ENCODE measurements at places on chromosomes 6 and 20. TPM values are rescaled to one million over a fixed set of nuclear protein-coding genes. Genes with fewer than 3 reads are reported as not detected.

Gene NR2E1
- not detected for polyA plus RNA-seq

Gene IMPG1
- polyA plus RNA-seq, result 0.69 TPM

Gene MYH7B
- polyA plus RNA-seq, result 3.7 TPM

Gene C4B
- polyA plus RNA-seq, result 578 TPM

Gene MSH5
- 14.4 TPM for polyA plus RNA-seq

Gene SCRT2
- not detected for polyA plus RNA-seq

Gene CRISP2
- polyA plus RNA-seq, result 1.5 TPM

Gene BCAS4
- polyA plus RNA-seq, result 17.1 TPM

Gene DEFB132
- polyA plus RNA-seq, result 0.24 TPM

Gene PHIP
- polyA plus RNA-seq, result 4.8 TPM

Gene ESF1
- polyA plus RNA-seq, result 4.9 TPM

Gene DNAH8
- polyA plus RNA-seq, result not detected

GRCh38 chr20:6055161-6055783 lies 1.4 kb upstream of the LRRN4 start:
- H3K27me3 ChIP-seq, result no peaks in the 10 kb centered on the region
- no peaks in the 10 kb centered on the region for H3K36me3 ChIP-seq
- H3K4me3 ChIP-seq, result no peak overlapping the region
- peak; percentile 79 for DNase-seq

DNA sequence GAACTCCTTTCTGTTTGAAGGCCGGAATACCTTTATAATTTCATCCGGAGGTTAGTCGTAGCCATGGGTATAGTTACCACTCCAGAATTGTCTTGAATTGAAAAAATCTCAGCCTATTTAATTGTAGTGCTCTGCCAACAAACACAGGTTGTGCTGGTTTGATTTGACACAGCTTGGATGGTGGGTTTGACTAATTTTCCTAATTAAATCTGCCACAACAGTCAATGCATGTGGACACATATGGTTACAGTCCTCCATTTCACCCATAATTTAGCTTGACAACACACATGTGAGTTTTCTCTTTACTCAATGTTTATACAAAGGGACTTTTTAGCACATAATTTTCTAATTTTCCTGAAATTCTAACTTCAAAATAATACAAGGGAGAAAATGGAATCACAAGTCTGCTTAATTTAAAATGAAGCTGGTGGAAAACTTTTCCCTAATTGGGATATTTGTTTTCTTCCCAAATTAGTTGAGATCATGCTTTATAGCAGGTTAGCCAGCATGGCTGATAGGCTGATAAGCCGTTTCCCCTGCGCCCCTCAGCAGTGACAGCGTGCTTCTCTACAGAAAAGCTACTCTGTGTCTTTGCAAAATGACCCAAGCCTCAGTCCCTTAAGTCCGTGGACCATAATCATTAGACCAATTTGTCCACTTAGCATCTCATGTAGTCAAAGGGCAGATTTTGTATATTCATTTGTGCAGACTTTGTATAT lies 463.5 kb upstream of the FLRT3 start:
- H3K4me1 ChIP-seq, result no peaks in the 10 kb centered on the region
- no peak for DNase-seq
- H3K27me3 ChIP-seq, result no peaks in the 10 kb centered on the region
- no peak overlapping the region for H3K4me3 ChIP-seq

GRCh38 chr6:157558049-157558448 lies 177.1 kb downstream of the ZDHHC14 start:
- H3K36me3 ChIP-seq, result no peaks in the 10 kb centered on the region
- no peaks in the 10 kb centered on the region for H3K27me3 ChIP-seq
- H3K4me1 ChIP-seq, result no peaks in the 10 kb centered on the region
- H3K27ac ChIP-seq, result no peak overlapping the region

- H3K27ac ChIP-seq, result no peak overlapping the region
- no peak for DNase-seq
- H3K4me3 ChIP-seq, result no peak overlapping the region
- H3K36me3 ChIP-seq, result no peaks in the 10 kb centered on the region
- no peaks in the 10 kb centered on the region for H3K27me3 ChIP-seq
- no peaks in the 10 kb centered on the region for H3K4me1 ChIP-seq
These were observed 862.7 kb upstream of the MAP3K7 start for GRCh38 chr6:91449539-91449938.

DNA sequence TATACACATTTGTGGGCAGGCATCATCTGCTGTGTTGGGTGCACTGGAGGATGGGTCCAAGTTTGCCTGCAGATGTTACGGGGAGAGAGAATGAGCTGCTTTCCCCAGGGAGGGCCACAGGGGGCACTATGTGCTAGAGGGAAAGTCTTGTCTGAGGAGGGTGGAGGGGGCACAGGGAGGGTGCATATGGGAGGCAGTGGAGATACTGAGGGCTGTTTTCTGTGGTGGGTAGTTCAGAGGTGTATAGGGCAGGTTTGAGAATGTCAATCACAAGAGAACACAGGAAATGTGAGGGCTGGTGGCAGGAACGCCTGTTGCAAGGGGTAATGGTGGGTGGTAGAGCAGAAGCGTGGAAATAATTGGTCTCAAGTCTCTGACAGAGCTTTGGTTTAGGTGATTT lies 7.7 kb upstream of the PTPRA start:
- DNase-seq, result no peak
- H3K27ac ChIP-seq, result no peak overlapping the region
- peaks cover 27% of the 10 kb centered on the region for H3K36me3 ChIP-seq

DNA sequence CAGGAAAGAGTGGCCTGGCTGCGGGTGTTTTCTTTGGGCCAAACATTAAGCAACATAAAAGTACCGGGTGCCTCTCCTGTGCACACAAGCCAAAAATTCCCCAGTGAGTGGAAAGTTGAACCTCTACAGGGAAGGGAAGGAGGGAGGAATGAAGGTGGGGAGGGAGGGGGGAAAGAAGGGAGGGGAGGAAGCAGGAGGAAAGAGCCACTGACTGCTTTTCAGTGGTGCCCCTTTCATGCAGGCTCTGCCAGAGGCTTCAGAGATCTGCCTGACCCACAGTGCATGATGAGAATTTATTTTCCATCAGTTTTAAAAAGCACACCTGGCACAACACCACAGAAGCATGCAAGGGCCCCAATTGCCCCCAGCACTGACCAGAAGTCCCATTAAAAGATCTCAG lies 27.5 kb upstream of the AVP start:
- DNase-seq, result no peak
- peaks cover 9% of the 10 kb centered on the region for H3K36me3 ChIP-seq
- no peak overlapping the region for H3K27ac ChIP-seq
- no peak overlapping the region for H3K4me3 ChIP-seq
- H3K27me3 ChIP-seq, result no peaks in the 10 kb centered on the region

- no peak overlapping the region for H3K27ac ChIP-seq
- H3K36me3 ChIP-seq, result no peaks in the 10 kb centered on the region
- no peaks in the 10 kb centered on the region for H3K27me3 ChIP-seq
- no peak for DNase-seq
- no peak overlapping the region for H3K4me3 ChIP-seq
- H3K4me1 ChIP-seq, result no peaks in the 10 kb centered on the region
These were observed 120.7 kb downstream of the MTFR2 start for GRCh38 chr6:136129365-136129764.

DNA sequence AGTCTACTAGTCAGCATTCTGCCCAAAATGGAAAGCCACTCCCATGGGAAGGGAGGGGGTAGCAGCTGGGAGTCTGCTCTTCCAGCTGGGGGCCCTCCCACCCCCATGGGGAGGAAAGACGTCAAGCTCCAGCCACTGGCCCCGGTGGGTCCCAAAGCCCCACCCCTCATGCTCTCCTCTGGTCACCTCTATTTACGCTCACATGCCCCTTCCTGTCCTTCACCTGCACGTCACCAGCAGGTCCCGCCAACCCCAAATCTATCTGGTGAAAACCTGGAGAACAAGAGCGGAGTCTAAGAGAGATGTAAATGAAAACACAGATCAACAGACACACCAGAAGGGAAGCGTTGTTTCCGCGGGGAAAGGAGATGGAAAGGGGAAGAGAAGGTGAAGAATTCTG lies 30.0 kb upstream of the ZBP1 start:
- no peaks in the 10 kb centered on the region for H3K4me1 ChIP-seq
- no peak overlapping the region for H3K27ac ChIP-seq
- H3K27me3 ChIP-seq, result no peaks in the 10 kb centered on the region
- peaks cover 2% of the 10 kb centered on the region for H3K36me3 ChIP-seq
- no peak overlapping the region for H3K4me3 ChIP-seq

GRCh38 chr6:139760128-139760527 lies 385.7 kb upstream of the CITED2 start:
- H3K27ac ChIP-seq, result no peak overlapping the region
- H3K36me3 ChIP-seq, result no peaks in the 10 kb centered on the region
- no peak overlapping the region for H3K4me3 ChIP-seq
- DNase-seq, result no peak
- no peaks in the 10 kb centered on the region for H3K27me3 ChIP-seq
- peaks cover under 1% of the 10 kb centered on the region for H3K4me1 ChIP-seq

DNA sequence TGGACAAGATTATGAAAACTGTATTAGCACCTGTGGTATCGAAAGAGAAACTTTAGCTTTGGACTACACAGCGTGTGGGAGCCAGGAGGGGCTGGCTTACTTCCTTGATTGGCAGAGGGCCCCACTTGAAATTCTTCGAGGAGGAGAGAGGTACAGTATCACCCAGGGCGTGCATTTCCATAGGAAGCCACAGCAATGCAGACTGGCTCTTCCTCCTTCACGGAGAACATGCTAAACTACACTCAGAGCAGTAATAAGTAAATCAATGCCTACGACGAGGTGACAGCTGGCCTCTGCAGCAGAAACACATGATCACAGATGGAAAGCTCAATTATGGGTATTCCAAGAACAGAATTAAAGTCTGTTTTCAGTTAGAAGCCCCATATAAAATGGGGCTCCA lies 44.2 kb downstream of the MYLK4 start:
- no peaks in the 10 kb centered on the region for H3K4me1 ChIP-seq
- no peaks in the 10 kb centered on the region for H3K36me3 ChIP-seq
- no peaks in the 10 kb centered on the region for H3K27me3 ChIP-seq
- H3K4me3 ChIP-seq, result no peak overlapping the region
- no peak overlapping the region for H3K27ac ChIP-seq
- no peak for DNase-seq

- no peaks in the 10 kb centered on the region for H3K4me1 ChIP-seq
- no peak overlapping the region for H3K4me3 ChIP-seq
- H3K27ac ChIP-seq, result no peak overlapping the region
- H3K36me3 ChIP-seq, result no peaks in the 10 kb centered on the region
These were observed 172.6 kb upstream of the RSPO3 start for GRCh38 chr6:126945812-126946360.

GRCh38 chr6:41901882-41902519 lies 6.8 kb upstream of the USP49 start:
- no peaks in the 10 kb centered on the region for H3K4me1 ChIP-seq
- H3K27ac ChIP-seq, result no peak overlapping the region
- peaks cover 24% of the 10 kb centered on the region for H3K36me3 ChIP-seq
- no peak overlapping the region for H3K4me3 ChIP-seq
- peak; percentile 10 for DNase-seq

DNA sequence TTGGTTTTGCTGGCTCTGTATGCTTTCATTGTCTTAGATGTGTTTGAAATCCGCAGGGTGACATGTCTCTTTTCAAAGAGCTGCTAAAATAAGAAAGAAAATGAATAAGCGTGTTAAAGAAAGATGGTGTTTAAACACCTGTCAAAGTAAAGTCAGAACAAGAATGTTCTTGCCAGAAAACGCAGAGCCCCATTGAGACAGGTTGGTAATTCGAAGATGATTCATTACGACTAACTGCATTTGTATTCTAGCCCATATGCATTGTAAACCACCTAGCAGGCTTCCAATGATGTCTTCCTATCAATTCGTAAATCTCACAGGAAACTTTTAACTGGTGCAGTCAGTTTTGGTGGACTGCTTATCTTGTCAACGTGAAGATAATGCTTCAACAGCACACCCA lies 16.8 kb downstream of the PHACTR2 start:
- H3K27ac ChIP-seq, result no peak overlapping the region
- H3K4me3 ChIP-seq, result no peak overlapping the region
- H3K27me3 ChIP-seq, result no peaks in the 10 kb centered on the region
- DNase-seq, result no peak

- no peak for DNase-seq
- peaks cover 13% of the 10 kb centered on the region for H3K4me1 ChIP-seq
- no peak overlapping the region for H3K4me3 ChIP-seq
- no peaks in the 10 kb centered on the region for H3K36me3 ChIP-seq
These were observed 3.6 kb downstream of the ZKSCAN3 start for GRCh38 chr6:28353356-28353755.

- H3K4me3 ChIP-seq, result no peak overlapping the region
- no peaks in the 10 kb centered on the region for H3K36me3 ChIP-seq
- peak; percentile 54 for DNase-seq
- H3K27ac ChIP-seq, result peak overlapping the region; percentile 35
- no peaks in the 10 kb centered on the region for H3K27me3 ChIP-seq
These were observed 47.0 kb downstream of the DTNBP1 start for GRCh38 chr6:15615802-15616201.

DNA sequence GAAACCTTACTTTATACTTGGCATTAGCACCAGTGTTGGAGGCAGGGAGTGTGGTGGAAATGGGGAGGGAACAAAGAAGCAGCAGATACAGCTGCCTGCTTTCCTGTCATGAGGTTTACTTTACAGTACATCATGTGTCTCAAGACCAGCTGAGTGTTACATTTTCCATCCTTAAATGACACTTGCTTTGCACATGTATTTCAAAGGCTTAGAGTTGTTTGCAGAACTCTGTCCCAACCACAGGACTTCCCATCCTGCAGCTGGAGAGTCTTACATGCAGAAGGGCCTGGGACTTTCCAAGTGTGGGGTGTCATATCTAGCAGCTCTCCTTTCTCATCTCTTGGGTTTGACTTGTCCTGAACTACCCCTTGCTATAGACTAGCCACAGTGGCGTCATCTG lies 395.9 kb downstream of the DHX35 start:
- no peaks in the 10 kb centered on the region for H3K27me3 ChIP-seq
- H3K27ac ChIP-seq, result no peak overlapping the region
- no peaks in the 10 kb centered on the region for H3K36me3 ChIP-seq

DNA sequence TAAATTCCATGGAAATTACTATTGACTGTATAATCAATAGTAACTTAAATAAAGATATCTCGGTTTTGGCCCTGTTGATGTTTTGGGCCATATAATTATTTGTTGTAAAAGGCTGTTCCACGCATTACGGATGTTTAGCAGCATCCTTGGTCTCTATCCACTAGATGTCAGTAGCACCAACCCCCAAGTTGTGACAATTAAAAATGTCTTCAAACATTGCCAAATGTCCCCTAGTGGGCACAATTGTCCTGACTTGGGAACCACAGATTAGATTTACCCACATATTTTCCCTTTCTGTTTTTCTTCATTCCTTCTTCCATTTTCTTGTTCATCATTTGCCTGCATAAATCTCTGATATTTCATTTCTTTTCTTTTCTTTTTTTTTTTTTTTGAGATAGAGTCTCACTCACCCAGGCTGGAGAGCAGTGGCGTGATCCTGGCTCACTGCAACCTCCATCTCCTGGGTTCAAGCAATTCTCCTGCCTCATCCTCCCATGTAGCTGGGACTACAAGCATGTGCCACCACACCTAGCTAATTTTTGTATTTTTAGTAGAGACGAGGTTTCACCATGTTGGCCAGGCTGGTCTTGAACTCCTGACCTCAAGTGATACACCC lies 13.6 kb upstream of the WFDC8 start:
- H3K4me3 ChIP-seq, result no peak overlapping the region
- no peaks in the 10 kb centered on the region for H3K36me3 ChIP-seq
- H3K4me1 ChIP-seq, result no peaks in the 10 kb centered on the region
- H3K27ac ChIP-seq, result no peak overlapping the region
- no peaks in the 10 kb centered on the region for H3K27me3 ChIP-seq

GRCh38 chr6:2429460-2429859 lies 184.1 kb upstream of the GMDS start:
- peaks cover 6% of the 10 kb centered on the region for H3K4me1 ChIP-seq
- DNase-seq, result no peak
- H3K27me3 ChIP-seq, result no peaks in the 10 kb centered on the region
- H3K36me3 ChIP-seq, result no peaks in the 10 kb centered on the region
